Stimulated activated CD4-positive, alpha-beta T cell treated with anti-CD3 and anti-CD28 coated beads, Interleukin-12 subunit alpha, Interleukin-12 subunit beta, amount 100 ng/mL, for 24 hours (primary cell): ENCODE measurements at places on chromosomes 12 and 14.
A peak's percentile ranks its signal among the peaks of the same experiment; 100 is the strongest.

GRCh38 chr12:16756833-16757555 is 151.0 kb upstream of the LMO3 start:
- DNase-seq = no peak

DNA sequence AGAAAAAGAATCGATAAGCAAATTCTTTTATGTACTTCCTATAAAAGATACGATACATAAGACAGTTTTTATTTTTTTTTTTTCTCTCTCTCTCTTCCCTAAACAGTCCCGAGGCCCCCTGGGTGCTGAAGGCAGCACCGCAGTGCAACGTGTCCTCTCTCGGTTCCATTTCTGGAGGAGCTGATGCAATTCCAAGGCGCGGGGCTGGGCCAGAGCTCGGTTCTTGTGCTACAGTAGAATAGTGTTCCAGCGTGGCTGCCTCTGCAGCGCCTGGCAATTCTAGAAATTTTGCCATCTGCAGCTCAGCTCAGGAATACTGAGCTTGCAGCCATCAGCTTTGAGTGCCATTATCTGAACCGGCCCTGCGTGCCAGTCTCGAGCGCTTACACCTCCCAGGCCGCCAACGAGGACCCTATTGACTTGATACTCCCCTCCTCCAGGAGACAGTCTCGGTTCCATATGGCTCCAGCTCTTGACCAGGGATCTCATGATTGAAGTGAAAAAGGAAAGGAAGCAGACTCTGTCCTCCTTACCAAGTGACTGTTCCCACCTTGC is 630 bp downstream of the ALDH1L2 start:
- peak; percentile 15 for DNase-seq

GRCh38 chr12:44459569-44459968 is 416.5 kb downstream of the NELL2 start:
- no peak for DNase-seq

GRCh38 chr14:30389134-30389876 is 169.7 kb upstream of the G2E3 start:
- DNase-seq = no peak

GRCh38 chr12:113461666-113462065 is 10.0 kb downstream of the LHX5 start:
- DNase-seq = no peak

DNA sequence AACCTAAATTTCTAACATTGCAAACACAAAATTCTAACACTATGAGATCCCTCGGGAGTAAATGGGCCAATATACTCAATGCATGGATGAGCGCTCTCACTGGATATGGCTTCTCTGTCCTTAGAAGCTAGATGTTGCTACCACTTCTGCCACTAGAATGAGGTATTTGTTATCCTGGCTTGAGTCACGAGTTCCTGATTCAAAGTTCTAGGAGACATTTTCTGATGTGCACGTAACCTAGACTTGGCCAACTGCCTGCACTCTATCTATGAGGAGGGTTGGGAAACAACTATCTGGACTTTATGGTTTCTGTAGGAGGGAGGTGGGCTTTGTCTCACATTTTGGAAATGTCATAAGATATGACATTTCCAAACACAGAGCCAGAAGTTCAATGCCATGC is 37.6 kb downstream of the FERMT2 start:
- DNase-seq = no peak
